ENCODE measurements at places on chromosomes 5 and 9.
A peak's percentile ranks its signal among the peaks of the same experiment; 100 is the strongest.

DNA sequence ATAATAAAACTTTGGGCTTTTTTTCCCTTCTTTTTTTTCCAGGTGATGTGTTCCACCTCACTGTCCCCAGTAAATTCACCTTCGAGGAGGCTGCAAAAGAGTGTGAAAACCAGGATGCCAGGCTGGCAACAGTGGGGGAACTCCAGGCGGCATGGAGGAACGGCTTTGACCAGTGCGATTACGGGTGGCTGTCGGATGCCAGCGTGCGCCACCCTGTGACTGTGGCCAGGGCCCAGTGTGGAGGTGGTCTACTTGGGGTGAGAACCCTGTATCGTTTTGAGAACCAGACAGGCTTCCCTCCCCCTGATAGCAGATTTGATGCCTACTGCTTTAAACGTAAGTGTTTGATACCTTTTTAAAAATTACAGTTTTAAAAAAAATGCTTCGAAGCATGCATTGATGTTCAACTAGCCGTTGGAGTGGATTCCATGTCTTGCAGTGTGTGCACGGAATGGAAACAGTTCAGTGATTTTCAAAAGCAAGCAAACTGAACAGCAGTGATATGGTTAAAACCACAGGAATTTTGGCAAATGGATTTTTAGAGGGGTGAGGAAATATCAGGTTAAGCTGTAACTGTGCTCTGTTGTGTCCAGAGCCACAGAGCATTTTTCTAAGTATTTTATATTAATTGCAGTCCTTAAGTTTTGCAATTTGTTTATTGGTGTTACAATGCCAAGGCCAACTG, 40.7 kb downstream of the VCAN start:
- DNase-seq: no peak

DNA sequence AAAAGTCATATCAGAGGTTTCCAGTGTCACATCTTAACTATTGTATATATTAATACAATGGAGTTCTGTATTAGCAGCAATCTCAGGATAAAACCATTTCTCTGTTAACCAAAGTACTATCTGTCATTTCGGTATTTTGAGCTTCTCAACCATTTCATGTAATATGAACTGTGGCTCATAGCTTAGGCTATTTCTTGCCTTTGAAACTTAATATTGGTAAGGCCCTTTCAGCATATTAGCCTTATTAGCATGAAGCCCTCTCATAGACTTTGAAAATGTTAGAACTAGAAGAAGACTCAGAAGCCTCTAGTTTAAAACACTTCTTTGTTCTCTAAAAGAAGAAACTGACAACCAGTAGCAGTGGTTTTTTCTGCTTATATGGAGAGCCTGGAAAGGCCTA, 731 bp downstream of the CAVIN4 start:
- no peak for DNase-seq

GRCh38 chr5:6319116-6319515, 59.2 kb downstream of the MED10 start:
- DNase-seq: no peak

- no peak for DNase-seq
Observed at GRCh38 chr9:35908504-35909125, 675 bp upstream of the SPAAR start.

DNA sequence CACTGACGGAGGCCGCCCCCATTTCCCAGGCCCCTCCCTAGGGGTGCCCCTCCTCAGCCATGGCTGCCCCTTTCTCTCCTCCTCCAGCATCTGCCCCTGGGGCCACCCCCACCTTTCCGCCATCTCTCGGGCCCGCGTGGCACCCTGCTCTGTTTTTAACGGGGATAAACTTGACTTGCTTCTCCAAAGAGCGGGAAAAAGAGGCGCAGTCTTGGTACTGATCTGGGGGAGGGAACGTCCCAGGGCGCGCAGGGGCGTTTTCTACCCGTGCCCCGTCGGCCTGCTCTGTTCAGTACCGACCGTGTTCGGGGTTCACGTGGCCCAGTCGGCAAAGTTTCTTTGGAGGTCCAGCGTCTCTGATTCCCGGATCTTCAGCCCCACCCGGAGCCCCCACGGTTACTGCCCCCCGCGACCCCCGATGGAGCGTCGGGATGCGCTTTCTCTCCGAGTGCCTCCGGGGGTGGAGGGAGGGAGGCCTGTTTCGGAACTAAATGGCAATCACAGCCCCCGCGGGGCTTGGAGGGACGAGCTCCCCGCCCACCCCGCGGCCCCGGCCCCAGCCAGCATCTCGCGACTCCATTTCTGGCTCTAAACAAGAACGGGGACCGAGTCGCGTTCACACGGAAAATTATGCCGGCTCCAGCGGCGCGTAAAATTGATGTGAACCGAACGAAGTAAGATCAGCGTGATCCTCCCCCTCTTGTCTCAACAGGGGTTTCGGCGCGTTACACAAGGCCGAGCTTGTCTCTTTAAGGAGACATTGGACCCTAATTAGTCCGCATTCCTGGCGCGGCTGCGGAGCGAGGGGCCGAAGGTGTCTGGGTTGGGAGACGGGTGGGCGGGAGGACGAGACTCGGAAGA, 1.1 kb upstream of the TLE4 start:
- peak; percentile 57 for DNase-seq

DNA sequence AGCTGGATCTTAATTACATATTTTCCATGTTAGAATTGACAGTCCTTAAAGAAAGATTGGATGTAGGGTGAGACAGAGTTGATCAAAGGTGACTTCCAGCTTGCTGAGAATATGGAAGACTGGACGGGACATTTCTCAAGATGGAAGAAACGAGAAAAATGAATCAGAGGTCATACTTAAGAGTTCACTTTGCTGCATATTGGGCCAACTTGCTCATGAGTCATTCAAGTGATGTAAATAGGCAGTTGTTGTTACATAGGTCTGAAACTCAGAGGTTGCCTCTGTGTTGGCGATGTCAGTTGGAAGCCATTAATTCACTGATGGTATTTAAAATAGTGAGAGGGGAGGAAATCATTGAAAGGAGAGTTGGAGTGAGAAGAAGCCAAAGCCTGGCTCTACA, 132.8 kb downstream of the CD180 start:
- no peak for DNase-seq

- DNase-seq: no peak
Observed at GRCh38 chr5:94544875-94545547, 73.4 kb downstream of the KIAA0825 start.

DNA sequence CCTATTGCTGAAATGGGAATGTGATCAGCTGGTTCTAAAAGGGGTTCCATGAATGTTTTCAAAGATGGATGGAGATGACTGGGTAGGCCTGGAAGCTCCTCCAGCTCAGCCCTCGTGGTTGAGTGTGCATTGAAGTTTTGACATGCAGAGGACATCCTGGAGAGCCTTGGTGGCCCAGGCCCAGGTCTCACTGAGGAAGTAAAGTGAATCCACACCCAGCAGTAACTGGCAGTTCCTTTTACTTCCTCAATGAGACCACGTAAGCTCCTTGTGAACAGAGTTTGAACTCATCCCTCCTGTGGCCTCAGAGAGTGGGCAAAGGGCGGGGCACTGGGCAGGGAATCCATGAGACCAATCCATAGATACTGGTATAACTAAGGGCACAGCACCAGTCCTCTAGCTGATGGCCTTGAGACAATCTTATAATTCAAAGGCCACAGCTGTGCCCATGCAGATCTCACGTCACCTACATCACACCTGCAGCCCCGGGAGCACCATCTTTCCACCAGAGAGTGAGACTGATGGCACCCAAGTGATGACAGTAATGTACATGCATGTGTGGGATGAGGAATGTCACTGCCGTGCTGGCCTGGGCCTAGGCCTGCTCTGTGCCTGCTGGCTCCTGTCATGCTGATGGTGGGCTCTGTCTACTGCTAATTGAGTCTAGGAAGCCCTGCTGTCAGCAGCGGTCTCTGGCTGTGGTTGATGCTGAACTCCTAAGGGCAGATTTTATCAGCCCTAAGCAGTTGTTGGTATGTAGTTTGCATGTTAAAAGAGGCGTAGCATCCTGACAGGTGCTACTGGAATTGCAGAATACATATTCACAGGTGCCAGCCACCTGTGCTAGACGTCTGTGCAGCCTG, 257.8 kb downstream of the FSTL4 start:
- no peak for DNase-seq

DNA sequence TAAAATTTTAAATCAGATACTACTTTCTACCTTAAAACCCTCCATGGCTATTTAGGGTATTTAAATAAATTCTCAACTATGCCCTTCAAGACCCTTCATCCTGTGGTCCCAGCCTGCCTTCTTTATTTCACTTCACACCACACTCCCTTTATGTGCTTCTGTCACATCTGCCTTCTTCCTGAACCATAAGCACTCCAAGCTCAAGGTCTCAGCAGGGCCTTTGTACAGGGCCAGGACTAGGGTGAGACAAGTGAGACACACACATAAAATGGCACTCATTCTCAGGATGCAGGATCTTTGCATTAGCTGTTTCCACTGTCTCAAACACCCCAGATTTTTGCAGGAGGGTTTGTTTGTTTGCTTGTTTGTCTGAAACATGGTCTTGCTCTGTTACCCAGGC, 7.6 kb downstream of the ITK start:
- DNase-seq: no peak

GRCh38 chr5:53418826-53419658, 61.4 kb upstream of the FST start:
- no peak for DNase-seq

GRCh38 chr5:175015028-175015685, 290.8 kb downstream of the MSX2 start:
- DNase-seq: no peak

- DNase-seq: no peak
Observed at GRCh38 chr5:87129046-87129445, 138.6 kb upstream of the RASA1 start.

GRCh38 chr5:132095424-132095972, 21.9 kb downstream of the CSF2 start:
- DNase-seq: no peak

DNA sequence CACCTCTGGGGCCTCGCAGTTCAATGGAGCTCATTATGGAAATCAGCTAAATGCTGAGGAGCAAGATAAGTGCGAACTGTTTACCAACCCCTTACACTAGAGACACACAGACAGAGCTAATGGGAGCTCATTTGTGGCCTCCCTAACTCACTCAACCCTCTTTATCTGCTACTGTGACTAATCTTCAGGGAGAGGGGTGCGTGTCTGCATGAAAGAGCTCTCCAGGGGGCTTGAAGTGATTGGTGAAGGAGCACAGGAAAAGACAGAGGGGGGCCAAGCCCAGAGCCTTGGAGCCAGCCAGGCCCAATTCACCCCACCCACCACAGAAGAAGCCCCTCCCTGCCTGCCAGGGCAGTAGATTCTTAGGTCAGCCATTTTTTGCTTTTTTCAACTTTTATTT, 466.8 kb upstream of the BRINP1 start:
- no peak for DNase-seq

DNA sequence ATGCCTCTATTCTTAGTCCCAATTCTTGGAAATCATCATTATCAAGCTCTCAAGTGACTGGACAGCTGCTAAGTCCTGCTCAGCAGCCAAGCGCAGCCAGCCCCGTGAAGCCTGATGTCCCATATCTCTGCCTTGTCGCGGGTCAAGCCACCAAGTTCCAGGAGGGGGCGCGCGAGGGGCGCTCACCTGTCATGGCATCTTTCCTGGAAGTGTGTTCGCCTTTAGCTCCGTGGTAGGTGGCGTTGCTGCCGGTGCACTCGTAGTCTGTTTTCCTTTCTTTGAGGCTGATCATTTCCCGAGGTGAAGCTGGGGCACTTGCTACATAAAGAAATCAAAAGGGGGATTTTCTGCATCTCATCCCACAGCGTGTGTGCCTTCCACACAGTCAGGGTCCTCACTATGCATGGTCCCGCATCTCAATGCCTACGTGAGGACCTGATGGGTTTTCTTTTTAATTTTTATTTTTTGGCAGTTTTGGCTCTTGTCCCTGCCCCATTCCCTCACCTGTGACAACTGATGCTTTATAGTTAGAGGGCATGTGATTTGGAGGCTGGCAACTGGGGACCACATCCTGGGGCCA, 227.0 kb upstream of the DAP start:
- DNase-seq: peak; percentile 58

- DNase-seq: no peak
Observed at GRCh38 chr5:180159756-180160155, 49.3 kb downstream of the RASGEF1C start.

DNA sequence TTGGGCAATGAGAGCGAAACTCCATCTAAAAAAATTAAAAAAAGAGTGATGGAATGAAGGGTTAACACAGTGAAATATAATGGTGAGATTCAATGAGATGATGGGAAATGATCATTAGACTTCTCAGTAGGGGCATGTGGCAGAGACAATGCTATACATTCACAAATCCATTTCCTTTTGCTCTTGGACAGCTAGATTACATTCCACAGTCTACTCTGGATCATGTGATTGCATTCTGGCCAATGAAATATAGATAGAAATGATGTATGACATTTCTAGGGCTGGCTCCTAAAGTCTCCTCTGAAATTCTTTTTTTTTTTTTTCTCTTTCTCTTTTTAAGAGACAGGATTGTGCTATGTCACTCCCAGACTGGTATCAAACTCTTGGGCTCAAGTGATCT, 3.8 kb upstream of the GALT start:
- no peak for DNase-seq

DNA sequence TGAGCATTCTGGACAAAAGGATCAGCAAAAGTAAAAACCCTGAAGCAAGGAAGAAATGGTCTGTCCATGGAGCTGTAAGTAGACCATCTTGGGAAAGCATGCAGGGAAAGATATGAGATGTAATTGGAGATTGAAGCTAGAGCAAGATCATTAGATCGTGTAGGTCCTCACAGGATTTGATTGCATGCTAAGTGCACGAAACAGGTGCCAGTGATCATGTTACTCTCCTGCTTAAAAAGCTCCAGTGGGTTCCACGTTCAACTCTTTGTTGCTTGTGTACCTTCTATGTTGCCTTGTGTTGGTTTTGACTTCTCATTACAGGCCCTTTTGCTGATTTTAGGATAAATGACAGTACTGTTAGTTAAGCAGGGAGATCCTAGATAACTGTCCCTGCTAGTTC, 442.0 kb downstream of the DMRT2 start:
- no peak for DNase-seq

- DNase-seq: no peak
Observed at GRCh38 chr9:128099231-128099931, 28.1 kb downstream of the PTGES2 start.

DNA sequence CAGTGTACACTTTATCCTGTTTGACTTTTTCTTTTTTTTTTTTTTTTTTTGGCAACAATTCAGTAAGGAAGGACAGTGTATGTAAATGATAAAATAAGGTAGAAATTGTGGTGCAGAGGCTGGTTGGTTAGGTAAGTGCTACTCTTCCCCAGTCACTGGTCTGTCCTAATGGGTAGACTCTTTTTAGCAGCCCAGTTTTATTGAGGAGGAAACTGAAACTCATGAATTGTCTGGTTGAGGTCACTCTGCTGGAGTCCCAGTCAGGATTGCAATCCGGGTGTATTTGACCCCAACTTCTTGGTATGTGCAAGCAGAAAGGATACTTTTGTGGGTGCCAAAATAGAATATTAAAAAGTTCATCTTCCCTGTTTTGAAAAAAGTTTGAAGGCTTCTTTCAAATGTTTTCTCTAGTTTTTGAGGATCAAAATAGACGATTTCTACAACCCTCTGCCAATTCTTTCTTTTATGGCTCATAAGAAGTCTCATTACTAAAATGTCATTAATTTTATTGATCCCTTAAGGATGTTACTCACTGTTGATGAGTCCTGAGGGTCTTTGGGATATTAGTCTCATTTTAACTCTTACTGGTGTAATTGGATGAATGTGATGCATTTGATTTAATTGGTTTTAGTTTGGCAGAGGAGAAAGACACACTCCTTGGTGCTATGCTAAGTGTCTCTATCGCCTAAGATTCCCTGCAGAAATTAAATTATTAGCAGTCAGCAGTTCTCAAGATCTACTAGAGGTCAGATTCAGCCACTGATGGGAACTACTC, 171.9 kb downstream of the KDM4C start:
- DNase-seq: no peak

Data from NCI-H2081 (cell line).